Activated CD4-positive, alpha-beta T cell treated with anti-CD3 and anti-CD28 coated beads, Interleukin-2, amount 10 ng/mL, durations not matched to agents 24 days and 14 days (primary cell): ENCODE measurements at places on chromosomes 5 and 9. TPM values are rescaled to one million over a fixed set of nuclear protein-coding genes. Genes with fewer than 3 reads are reported as not detected.

- peaks cover 16% of the 10 kb centered on the region for H3K36me3 ChIP-seq
- no peak overlapping the region for H3K4me3 ChIP-seq
- H3K27ac ChIP-seq = no peak overlapping the region
- H3K4me1 ChIP-seq = no peaks in the 10 kb centered on the region
- no peak for DNase-seq
These were observed 54.2 kb downstream of the SSBP2 start for GRCh38 chr5:81696418-81697397.

- H3K36me3 ChIP-seq = no peaks in the 10 kb centered on the region
- no peak for DNase-seq
- H3K27me3 ChIP-seq = no peaks in the 10 kb centered on the region
- no peak overlapping the region for H3K4me3 ChIP-seq
- H3K4me1 ChIP-seq = no peaks in the 10 kb centered on the region
These were observed 96.6 kb downstream of the ISL1 start for GRCh38 chr5:51479840-51480239.

GRCh38 chr5:91898898-91899297, 515.8 kb upstream of the ARRDC3 start:
- H3K4me1 ChIP-seq = no peaks in the 10 kb centered on the region
- no peaks in the 10 kb centered on the region for H3K27me3 ChIP-seq
- no peaks in the 10 kb centered on the region for H3K36me3 ChIP-seq
- no peak overlapping the region for H3K4me3 ChIP-seq
- no peak for DNase-seq

GRCh38 chr9:75053869-75054268, 25.8 kb upstream of the CARNMT1 start:
- H3K27ac ChIP-seq = no peak overlapping the region
- H3K36me3 ChIP-seq = peaks cover 2% of the 10 kb centered on the region

- no peaks in the 10 kb centered on the region for H3K27me3 ChIP-seq
- no peak for DNase-seq
- no peak overlapping the region for H3K4me3 ChIP-seq
- no peaks in the 10 kb centered on the region for H3K36me3 ChIP-seq
- H3K4me1 ChIP-seq = no peaks in the 10 kb centered on the region
These were observed 185.4 kb upstream of the SEMA6A start for GRCh38 chr5:116759860-116760640.

GRCh38 chr5:176561259-176561658, 12.1 kb downstream of the CDHR2 start:
- H3K36me3 ChIP-seq = peaks cover 1% of the 10 kb centered on the region
- H3K4me1 ChIP-seq = peaks cover 23% of the 10 kb centered on the region
- no peak overlapping the region for H3K4me3 ChIP-seq
- H3K27me3 ChIP-seq = peaks cover 3% of the 10 kb centered on the region
- H3K27ac ChIP-seq = no peak overlapping the region

DNA sequence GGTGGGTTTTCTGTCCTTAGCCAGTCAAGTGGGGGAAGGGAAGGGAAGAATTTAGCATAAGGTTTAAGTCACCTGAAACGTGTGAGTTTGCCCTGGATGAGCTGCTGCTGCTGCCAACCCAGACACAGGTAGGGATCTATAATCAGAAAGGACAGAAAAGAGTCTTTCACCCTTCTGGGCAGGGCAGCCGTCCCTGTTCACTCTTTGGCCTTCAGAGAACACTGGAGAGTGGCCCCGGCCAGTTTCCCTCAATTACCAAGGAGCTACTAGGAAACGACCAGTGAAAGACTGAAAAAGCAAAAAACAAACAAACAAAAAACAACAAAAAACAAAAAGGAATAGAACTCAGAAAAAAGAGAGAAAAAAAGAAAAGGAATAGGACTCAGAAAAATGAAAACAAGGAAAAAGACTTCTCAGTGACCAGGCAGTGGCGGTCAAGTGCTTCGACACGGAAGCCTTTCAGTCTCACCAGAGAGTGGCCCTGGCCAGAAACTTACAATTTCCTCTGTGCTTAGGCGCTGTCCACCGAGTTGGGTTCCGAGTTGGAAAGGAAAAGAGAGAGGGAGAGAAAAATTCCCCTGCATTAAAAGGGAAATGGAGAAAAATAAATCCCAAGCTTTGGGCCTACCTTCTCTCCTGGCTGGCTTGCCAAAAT, 2.5 kb upstream of the GM2A start:
- H3K27me3 ChIP-seq = no peaks in the 10 kb centered on the region
- peak overlapping the region; percentile 63 for H3K4me3 ChIP-seq
- no peak for DNase-seq
- H3K27ac ChIP-seq = peak overlapping the region; percentile 64
- peaks cover 31% of the 10 kb centered on the region for H3K4me1 ChIP-seq

- no peaks in the 10 kb centered on the region for H3K4me1 ChIP-seq
- DNase-seq = no peak
- H3K36me3 ChIP-seq = no peaks in the 10 kb centered on the region
- H3K27me3 ChIP-seq = no peaks in the 10 kb centered on the region
- H3K27ac ChIP-seq = no peak overlapping the region
These were observed 303.8 kb upstream of the WWC1 start for GRCh38 chr5:167987490-167988280.

DNA sequence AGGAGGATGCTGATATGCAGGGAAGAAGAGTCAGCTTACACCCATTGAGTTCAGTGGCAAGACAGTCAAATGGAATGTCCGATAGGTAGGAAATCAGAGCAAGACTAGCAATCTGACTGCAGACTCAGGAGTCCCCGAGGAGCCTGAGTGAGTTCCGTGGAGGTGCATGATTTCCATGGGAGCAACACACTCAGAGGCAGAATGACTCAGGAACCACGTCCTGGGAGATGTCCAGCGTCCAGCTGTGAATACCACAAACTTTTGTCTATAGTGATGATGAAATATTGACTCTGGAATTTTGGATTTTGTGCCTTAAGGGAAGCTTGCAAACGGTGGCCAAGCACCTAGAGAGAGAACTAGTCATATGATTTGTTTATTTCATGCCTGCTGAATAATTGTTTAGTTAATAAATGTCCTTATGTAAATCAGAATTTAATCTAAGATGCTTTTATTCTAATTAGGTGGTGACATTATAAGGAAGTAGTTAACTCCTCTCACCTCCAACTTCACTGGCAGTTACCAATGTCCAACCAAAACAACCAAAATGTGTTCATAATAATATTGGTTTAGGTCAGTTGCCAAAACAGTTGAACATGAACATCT, 100.4 kb downstream of the PDE4D start:
- H3K36me3 ChIP-seq = peaks cover 1% of the 10 kb centered on the region
- no peaks in the 10 kb centered on the region for H3K27me3 ChIP-seq
- H3K27ac ChIP-seq = no peak overlapping the region
- H3K4me3 ChIP-seq = no peak overlapping the region

- no peak for DNase-seq
- H3K4me1 ChIP-seq = no peaks in the 10 kb centered on the region
- H3K27me3 ChIP-seq = peaks cover 7% of the 10 kb centered on the region
- H3K36me3 ChIP-seq = no peaks in the 10 kb centered on the region
- no peak overlapping the region for H3K27ac ChIP-seq
- H3K4me3 ChIP-seq = no peak overlapping the region
These were observed 56.0 kb downstream of the KIAA0825 start for GRCh38 chr5:94562327-94562971.

- H3K27ac ChIP-seq = no peak overlapping the region
- H3K36me3 ChIP-seq = no peaks in the 10 kb centered on the region
- no peaks in the 10 kb centered on the region for H3K27me3 ChIP-seq
- H3K4me3 ChIP-seq = no peak overlapping the region
- no peak for DNase-seq
These were observed 292.5 kb downstream of the SPATA31D1 start for GRCh38 chr9:82281066-82281465.

DNA sequence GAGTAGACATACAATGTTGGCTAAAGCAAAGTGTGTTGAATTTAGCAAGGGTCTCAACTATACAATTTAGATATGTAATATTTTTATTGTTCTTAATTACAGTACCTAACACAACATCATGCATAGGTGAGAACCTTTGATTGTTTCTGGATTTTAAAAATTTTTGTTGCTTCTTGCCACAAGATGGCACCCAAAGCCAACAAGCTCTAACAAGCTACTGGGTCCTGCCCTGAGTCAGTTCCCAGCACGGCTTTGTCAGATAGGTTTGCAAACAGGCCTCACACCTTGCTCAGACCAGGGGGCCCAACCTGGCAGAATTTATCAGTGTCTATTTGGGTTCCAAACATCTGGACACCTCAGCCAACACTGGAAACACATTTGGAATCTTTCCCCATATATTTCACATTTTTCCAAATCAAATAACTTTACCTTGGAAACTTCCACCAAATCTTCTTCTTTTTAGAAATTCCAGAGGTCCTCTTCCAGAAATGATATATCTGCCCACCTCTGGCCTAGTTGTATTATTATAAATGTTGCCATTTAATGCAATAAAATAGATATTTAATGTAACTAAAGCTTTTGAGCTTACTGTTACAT, 49.5 kb upstream of the EGFLAM start:
- H3K27ac ChIP-seq = no peak overlapping the region
- no peaks in the 10 kb centered on the region for H3K4me1 ChIP-seq
- no peak overlapping the region for H3K4me3 ChIP-seq
- H3K36me3 ChIP-seq = no peaks in the 10 kb centered on the region
- H3K27me3 ChIP-seq = peaks cover 4% of the 10 kb centered on the region

GRCh38 chr5:31231177-31231838, 37.8 kb downstream of the CDH6 start:
- no peak overlapping the region for H3K4me3 ChIP-seq
- no peaks in the 10 kb centered on the region for H3K36me3 ChIP-seq
- DNase-seq = no peak
- H3K27me3 ChIP-seq = no peaks in the 10 kb centered on the region
- no peaks in the 10 kb centered on the region for H3K4me1 ChIP-seq
- no peak overlapping the region for H3K27ac ChIP-seq

GRCh38 chr9:137083394-137084004, 3.3 kb upstream of the MAN1B1 start:
- peaks cover 14% of the 10 kb centered on the region for H3K36me3 ChIP-seq
- H3K4me1 ChIP-seq = peaks cover 32% of the 10 kb centered on the region
- DNase-seq = no peak
- no peak overlapping the region for H3K4me3 ChIP-seq
- peaks cover 3% of the 10 kb centered on the region for H3K27me3 ChIP-seq

DNA sequence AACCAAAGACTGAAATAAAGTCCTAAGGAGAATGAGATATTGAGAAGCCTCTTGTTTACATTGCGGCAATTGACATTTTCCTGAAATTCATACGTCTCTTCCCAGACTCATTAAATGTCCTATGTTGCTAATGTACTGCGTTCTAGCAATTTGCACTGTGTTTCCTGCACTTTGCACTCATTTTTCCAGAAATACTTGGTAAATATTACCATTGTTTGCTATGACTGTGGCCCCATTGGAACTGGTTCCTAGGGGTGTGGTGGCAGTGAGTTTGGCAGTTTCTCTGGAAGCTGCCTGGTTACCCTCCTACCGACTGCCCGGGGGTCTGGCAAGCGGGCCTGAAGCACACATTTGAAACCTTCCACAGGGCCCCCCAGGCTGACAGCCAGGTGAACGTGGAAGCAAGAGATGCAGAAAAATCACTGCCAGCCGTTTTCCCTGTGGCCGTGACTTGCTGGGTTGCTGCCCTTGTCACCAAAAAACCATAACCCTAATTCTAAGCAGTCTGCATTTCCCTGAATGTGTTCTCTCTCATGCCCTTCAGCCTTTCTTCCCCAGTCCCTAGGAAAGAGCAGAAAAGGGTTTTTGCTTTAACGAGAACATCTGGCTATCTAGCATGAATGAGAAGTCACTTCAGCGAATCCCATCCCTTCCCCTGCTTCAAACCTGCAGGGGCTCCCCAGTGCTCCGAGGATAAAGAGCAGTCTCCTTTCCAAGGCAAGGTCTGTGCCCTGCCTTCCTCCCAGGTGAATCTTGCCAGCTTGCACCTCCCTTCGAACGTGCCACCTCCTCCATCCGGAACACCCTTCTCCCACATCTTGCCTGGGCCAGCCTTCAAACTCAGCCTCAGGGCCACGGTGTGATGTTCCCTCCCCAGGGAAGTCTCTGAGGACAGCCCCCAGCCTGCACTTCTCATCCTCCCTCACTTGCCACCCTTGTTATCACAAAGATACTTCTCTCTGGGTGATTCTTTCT, 84.2 kb downstream of the AK8 start:
- H3K36me3 ChIP-seq = no peaks in the 10 kb centered on the region
- H3K27me3 ChIP-seq = peaks cover 38% of the 10 kb centered on the region
- no peak overlapping the region for H3K4me3 ChIP-seq
- no peaks in the 10 kb centered on the region for H3K4me1 ChIP-seq
- no peak overlapping the region for H3K27ac ChIP-seq

- H3K36me3 ChIP-seq = no peaks in the 10 kb centered on the region
- H3K27me3 ChIP-seq = peaks cover 5% of the 10 kb centered on the region
- no peak for DNase-seq
- no peak overlapping the region for H3K4me3 ChIP-seq
- no peaks in the 10 kb centered on the region for H3K4me1 ChIP-seq
- no peak overlapping the region for H3K27ac ChIP-seq
These were observed 146.8 kb upstream of the SPEF2 start for GRCh38 chr5:35470866-35471265.

GRCh38 chr5:18281947-18282581, 647.8 kb downstream of the TAF11L14 start:
- no peaks in the 10 kb centered on the region for H3K27me3 ChIP-seq
- no peak overlapping the region for H3K4me3 ChIP-seq
- no peaks in the 10 kb centered on the region for H3K36me3 ChIP-seq
- H3K4me1 ChIP-seq = no peaks in the 10 kb centered on the region

DNA sequence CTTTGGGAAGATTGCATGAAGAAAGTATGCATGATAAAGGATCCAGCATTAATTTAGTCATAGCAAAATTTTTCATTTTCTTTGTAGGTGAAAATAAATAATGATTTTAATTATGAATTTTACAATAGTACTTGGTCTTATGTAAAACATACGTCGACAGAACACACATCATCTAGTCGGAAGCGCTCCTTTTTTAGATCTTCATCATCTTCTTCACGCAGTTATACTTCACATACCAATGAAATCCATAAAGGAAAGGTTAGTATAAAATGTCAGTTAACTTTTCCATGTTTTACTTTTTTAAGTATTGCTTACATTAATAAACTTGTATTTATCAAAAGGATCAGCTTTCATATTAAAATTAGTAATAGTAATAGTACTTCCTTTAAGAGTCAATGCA, 35.8 kb downstream of the C7 start:
- H3K4me3 ChIP-seq = no peak overlapping the region
- no peaks in the 10 kb centered on the region for H3K4me1 ChIP-seq
- no peak overlapping the region for H3K27ac ChIP-seq
- no peak for DNase-seq
- no peaks in the 10 kb centered on the region for H3K36me3 ChIP-seq
- H3K27me3 ChIP-seq = peaks cover 2% of the 10 kb centered on the region

Gene ALDH1A1
- total RNA-seq = not detected in 2 replicates

Gene SPATA31A1
- total RNA-seq = not detected in 2 replicates

Gene PCDHB10
- not detected in 2 replicates for total RNA-seq

Gene EIF4E1B
- total RNA-seq = not detected in 2 replicates

Gene NTMT1
- 72.0 and 72.4 TPM in 2 replicates for total RNA-seq

Gene PTRH1
- 22.8 TPM in 2 replicates for total RNA-seq
